ENCODE measurements at places on chromosomes 2 and 18. TPM values are rescaled to one million over a fixed set of nuclear protein-coding genes. Genes with fewer than 3 reads are reported as not detected.

AGBL5 gene
- 14.3 TPM for total RNA-seq

SLC9A2 gene
- not detected for total RNA-seq

DHRS9 gene
- 0.59 TPM for total RNA-seq

CD207 gene
- not detected for total RNA-seq

DNA sequence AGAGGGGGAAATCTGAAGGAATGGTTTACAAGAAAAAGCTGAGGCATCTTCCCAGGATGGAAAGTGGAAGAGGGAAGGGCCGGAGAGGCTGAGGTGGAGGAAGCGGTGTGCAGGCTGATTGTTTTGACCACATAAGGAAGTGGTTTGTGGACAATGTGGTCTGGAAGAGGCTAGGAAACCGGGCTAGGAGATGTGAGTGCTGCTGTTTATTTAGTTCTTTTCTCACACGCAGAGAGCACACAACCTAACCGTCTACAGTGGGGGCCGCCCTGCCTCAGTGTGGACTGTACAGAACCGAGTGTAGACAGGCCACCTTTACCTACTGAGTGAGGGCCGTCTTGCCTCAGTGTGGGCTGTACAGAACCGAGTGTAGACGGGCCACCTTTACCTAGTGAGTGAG, 251.7 kb upstream of the PXDN start:
- DNase-seq, result no peak

- no peak for DNase-seq
These were observed 86.8 kb downstream of the CLIP4 start for GRCh38 chr2:29201979-29202378.

DNA sequence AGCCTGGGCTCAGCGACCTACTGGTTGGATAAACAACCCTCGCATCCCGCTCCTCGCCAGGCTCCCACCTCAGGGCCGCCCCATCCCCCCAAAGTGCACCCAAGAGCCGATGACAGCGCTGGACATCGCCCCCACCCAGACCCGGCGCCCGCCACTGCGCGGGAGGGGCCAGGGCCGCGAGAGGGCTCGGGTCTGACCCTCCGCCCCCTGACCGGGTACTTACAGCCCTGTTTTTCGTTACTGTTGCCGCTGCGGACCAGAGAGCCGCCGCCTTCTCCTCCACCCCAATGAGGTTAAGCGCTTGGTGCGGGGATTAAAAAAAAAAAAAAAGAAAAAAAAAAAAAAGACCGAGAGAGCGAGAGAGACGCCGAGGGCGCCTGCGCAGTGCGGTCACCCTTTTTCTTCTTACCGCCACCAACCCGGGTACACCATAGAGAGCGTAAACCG, at the start of gene CLASP1:
Gene CLASP1, minus strand, starts transcription at position 314 of the 447 bp plus-strand sequence. CDS start 43,567 bp downstream, outside the sequence.
- no peak for DNase-seq

GRCh38 chr2:240645346-240645745, 20.1 kb downstream of the GPR35 start:
- no peak for DNase-seq

DNA sequence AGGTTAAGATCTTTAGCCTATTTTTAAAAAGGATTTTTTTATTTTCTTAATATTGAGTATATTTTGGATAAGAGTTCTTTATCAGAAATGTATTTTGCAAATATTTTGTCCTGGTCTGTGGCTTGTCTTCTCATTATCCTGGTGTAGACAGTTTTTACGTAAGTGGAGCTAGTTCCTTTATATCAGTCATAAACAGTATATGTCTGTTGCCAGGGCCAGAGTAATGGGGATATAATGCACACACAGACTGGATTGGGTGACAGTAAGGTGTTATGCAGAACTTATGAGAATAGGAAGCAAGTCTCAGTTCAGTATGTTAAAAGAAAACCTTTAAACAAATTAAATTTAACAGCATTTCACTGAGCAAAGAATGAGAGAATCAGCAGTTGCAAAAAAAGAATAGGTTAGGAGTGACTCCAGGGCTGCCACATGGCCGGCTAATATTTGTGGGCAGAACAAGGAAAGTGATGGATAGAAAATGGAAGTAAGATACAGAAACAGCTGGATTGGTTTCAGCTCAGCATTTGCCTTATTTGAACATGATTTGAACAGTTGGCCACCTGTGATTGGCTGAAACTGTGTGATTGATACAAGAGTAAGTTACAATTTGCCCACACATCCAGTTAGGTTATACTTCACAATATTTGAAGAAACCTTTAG, 61.1 kb upstream of the ZNG1B start:
- DNase-seq, result no peak

DNA sequence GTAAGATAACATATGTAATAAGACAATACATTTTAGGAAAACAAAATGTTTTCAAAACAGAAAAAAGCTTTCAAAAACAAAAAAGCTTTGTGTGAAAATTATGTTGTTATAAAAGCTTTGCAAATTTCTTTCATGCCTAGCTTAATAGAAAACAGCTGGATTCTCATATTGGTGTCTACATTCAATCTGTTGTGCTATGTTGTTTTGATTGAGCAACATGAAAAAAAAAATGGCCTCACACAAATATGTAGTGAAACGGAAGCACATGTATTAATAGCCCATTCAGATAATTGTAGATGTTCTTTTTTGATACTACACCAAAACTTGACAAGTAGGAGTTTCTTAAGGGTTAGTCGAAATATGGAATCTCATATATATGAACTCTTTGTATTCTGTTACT, 197.5 kb downstream of the ZEB2 start:
- DNase-seq, result no peak

DNA sequence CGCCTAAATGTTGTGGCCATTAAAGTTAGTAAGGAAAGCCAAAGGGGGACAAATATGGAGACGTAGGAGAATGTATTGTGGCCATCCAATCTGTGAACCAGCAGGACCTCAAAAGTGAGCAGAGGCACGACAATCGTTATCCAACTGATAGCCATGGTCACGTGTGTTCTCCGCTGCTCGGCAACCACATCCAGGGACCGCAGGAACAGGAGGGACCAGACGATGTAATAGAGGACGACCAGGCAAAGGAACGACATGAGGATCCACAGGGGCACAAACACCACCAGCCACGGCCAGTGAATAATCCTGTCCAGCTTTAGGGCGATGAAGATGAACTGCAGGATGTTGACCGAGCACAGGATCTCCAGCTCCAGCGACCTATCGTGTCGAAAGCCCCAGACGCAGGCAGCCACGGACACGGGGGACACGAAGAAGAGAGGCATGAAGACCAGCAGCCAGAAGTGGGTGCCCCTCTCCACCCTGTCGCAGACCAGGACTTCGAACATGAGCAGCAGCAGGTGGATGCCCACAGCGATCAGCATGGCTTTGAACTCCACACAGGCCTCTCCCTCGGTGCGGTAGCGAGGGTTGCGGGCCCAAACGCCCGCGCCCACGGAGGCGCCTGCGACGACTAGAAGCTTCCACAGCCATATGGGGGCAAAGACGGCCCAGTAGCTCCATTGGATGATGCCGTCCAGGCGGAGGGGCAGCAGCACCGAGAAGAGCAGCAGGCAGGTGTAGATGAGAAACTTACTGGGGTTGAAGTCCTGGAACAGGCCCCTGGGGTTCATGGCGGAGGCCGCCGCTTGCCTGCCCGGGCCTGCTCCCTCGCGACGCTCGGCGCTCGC, 790 bp downstream of the TMEM185B start:
- no peak for DNase-seq
